HFFc6 (cell line): ENCODE measurements at places on chromosomes 1 and 21. TPM values are rescaled to one million over a fixed set of nuclear protein-coding genes. Genes with fewer than 3 reads are reported as not detected.

The LCK gene
- not detected in 3 replicates for total RNA-seq

The PDE4B gene
- total RNA-seq = 38.6 to 57.6 TPM (median 44.2 TPM) in 3 replicates

DNA sequence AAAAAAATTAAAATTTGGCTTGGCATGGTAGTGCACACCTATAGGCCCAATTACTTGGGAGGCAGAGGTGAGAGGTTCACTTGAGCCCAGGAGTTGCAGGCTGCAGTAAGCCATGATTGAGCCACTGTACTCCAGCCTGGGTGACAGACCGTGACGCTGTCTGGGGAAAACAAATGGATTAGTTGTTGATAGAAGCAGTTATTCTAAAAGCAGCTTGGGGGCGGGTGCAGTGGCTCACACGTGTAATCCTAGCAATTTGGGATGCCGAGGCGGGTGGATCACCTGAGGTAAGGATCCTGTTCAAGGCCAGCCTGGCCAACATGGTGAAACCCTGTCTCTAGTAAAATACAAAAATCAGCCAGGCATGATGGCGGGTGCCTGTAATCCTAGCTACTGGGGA, 40.3 kb downstream of the KIF1B start:
- H3K4me1 ChIP-seq = peaks cover 35% of the 10 kb centered on the region
- no peak overlapping the region for H3K27ac ChIP-seq
- no peak overlapping the region for H3K4me3 ChIP-seq
- no peaks in the 10 kb centered on the region for H3K27me3 ChIP-seq
- DNase-seq = no peak

DNA sequence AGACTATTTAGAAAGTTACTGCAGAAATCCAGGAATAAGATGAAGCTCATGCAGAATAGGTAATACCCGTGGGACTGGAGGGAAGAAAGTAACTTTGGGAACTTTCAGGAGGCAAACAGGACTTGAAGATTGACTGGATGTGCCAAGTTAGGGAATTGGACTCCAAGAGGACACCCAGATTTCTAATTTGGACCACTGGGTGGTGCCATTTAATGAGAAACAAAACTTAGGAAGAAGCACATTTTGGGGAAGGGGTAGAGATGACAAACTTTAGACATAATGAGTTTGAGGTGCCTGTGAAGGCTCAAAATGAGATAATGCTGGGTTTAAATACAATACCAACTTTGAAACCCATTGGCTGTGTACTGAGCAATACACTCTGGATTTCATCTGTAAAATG, 3.3 kb upstream of the B4GALT3 start:
- H3K36me3 ChIP-seq = peaks cover under 1% of the 10 kb centered on the region; the same call in 1 of the 2 replicates
- no peak overlapping the region for H3K4me3 ChIP-seq
- peaks cover 44% of the 10 kb centered on the region for H3K4me1 ChIP-seq
- H3K27ac ChIP-seq = peak overlapping the region; percentile 6; the same call in 1 of the 2 replicates
